ENCODE measurements at places on chromosomes 5 and 9. TPM values are rescaled to one million over a fixed set of nuclear protein-coding genes. Genes with fewer than 3 reads are reported as not detected.

GRCh38 chr5:168401880-168402279 is 84.4 kb upstream of the RARS1 start:
- no peak for DNase-seq

GRCh38 chr5:133202066-133202665 is 150.4 kb downstream of the HSPA4 start:
- no peak for DNase-seq

DNA sequence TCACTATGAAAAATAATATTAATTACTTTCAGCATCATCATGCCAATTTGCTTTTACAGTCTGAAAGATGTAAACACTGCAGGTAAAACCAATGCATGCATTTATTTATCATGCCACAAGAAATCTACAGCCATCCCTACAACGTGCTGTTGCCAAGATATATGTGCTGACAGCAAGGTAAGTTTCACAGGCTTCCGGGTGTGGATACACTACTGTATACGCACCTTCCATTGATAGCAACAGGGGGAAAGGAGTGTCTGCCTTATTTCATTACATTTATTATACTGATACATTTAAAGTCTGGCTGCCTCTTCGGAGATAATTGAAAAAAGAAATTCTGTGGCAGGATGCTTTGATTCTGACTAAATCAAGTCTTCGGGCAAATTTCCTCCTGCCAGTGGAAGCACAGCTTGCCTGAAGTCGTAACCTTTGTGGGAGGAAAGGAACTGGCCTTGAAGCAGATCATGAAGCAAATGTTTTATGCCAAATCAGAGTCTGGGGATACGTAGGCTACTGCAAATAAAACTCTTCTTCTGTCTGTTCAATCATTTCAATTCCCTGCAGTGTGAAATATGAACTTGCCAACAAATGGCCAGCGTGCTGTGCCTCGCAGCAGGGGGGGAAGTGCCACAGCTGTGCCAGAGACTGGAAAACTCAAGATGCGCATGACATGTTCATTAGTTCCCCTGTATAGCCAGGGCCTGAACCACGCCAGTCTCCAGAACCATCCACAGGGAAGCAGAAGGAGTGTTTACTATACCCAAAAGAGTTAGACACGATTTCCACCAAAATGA is 268.1 kb downstream of the EFNA5 start:
- DNase-seq: no peak

GRCh38 chr9:101172616-101173015 is 144.1 kb downstream of the PLPPR1 start:
- DNase-seq: no peak

DNA sequence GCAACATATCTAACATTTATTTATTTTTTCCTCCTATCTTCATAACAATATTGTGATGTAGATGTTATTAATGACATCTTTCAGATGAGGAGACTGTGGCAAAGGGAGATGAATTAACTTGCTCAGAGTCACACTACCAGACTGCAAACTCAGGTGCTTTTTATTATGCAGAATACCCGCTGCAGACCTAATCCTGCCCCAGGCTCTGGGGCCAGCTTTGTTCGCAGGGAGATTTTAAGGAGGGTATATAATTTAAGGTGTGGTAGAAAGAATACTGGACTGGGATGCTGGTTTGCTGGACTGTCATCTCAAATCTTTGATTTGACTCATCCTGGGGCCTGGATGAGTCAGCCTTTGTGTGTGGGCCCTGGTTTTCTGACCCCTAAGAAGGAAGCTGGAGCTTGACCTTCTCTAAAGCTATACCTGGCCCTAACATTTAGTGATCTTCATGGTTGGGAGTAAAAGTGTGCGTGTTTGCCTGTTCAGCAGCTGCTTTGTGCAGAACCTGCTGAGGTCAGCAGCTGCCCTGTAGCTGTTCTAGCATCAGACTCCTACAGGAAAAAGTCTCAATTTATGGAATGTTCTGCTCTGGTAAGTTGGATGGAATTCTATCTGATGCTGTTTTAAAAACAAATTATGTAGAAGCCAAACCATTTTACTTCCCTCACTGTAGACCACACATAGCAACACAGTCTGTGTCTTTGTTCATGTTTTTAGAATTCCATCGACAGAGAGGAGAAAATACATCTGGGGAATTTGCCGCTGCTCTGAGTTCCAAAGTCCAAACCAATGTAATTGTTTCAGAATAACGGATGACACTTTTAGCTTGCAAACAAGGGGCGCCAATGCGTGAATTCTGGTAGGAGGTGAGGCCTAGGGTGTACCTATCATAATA is 4.5 kb downstream of the SLC36A1 start:
- no peak for DNase-seq

CBY3 gene
- not detected for total RNA-seq

IRX2 gene
- total RNA-seq: 3.2 TPM

Measured in cardiac septum (tissue), 1 donor.